Stimulated activated CD8-positive, alpha-beta memory T cell treated with anti-CD3 and anti-CD28 coated beads, Interleukin-12 subunit alpha, Interleukin-12 subunit beta, amount 100 ng/mL, for 4 hours (primary cell): ENCODE measurements at places on chromosomes 16 and 17.

GRCh38 chr17:77433385-77434135 lies 292.8 kb downstream of the SEC14L1 start:
- DNase-seq: no peak

GRCh38 chr16:12142157-12142556 lies 165.6 kb downstream of the SNX29 start:
- no peak for DNase-seq

DNA sequence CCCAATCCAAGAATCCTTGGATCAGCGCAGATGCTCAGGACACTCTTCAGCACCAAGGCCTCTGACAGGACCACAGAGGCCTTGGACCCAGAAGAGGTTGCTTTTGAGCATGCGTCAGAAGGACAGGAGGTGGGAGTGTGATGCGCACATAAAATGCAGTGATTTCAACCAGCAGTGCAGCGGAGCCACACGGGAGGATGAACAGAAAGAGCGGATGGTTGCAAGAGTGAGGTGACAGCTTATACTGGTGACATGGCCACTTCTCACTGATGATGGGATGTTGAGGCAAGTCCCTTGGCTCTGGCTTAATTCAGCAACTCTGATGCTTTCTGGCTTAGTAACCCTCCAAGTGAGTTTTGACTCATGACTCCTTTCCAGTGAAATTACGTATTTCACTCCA lies 25.2 kb upstream of the ERN1 start:
- DNase-seq: no peak

GRCh38 chr17:43597624-43598356 lies 51.6 kb upstream of the ETV4 start:
- DNase-seq: no peak

DNA sequence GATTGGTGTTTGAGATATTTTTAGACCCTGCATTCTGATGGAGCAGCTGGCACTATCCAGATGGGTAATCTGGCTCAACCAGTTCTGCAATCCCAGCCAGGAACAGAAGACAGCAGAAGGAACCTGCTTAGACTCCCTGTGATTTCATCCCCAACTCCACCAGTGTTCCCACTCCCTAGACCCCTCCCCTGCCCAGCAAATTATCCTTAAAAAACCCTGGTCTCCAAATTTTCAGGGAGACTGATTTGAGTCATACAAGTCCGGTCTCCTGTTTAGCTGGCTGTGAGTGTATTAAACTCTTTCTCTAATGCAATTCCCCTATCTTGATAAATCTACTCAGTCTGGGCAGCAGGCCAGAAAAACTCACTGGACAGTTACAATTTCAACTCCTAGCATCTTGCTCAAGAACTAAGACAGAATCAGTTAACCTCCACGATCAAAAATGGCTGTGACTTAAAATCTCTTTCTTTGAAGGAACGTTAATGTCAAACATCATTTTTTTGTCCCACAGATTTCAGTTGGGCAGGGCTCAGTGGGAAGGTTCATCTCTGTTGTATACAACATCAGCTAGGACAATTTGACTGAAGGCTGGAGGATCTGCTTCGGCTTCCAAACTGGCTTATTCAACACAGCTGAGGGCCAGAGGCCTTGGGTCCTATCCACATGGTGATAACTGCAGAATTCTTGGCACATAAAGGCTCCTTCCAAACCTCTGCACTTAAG lies 4.9 kb upstream of the RBL2 start:
- DNase-seq: no peak

- DNase-seq: no peak
Measured at GRCh38 chr16:88320947-88321634, 61.7 kb upstream of the ZNF469 start.

GRCh38 chr17:45357364-45357997 lies 40.7 kb upstream of the MAP3K14 start:
- no peak for DNase-seq

- DNase-seq: no peak
Measured at GRCh38 chr17:21014498-21014897, 28.3 kb downstream of the USP22 start.

DNA sequence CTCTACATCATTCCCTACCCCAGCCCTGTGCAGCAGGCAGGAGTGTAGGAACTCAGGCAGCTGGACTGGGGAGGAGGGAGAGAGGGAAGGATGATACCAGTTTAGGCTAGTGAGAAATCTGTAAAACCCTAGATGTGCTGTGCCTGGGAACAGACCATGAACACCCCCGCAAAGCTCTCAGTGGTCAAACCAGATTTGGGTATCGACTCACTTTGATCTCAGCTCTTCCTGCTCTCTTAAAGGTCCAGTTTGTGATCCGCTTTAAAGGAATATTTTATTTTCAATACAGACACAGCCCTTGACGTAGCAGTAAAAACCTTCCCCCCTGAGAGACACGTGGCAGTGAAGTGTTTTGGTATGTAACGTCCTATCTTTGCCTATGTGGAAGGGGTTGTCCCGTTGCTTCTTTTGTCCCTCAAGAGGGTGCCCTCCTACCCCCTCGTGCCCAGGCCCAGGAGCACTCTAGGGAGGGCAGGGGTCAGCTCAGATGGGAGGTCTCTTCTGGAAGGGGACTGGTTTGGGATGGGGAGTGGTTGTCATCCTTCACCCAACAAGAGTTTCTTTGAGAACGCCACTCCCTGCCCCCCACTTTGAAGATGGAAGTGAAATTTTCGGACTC lies 19.3 kb upstream of the TBX2 start:
- DNase-seq: no peak

GRCh38 chr16:70575376-70575775 lies 51.8 kb downstream of the SF3B3 start:
- DNase-seq: no peak

- peak; percentile 59 for DNase-seq
Measured at GRCh38 chr17:49696233-49696761, 11.5 kb downstream of the SLC35B1 start.

GRCh38 chr17:5220074-5220473 lies 14.6 kb downstream of the SCIMP start:
- DNase-seq: no peak

DNA sequence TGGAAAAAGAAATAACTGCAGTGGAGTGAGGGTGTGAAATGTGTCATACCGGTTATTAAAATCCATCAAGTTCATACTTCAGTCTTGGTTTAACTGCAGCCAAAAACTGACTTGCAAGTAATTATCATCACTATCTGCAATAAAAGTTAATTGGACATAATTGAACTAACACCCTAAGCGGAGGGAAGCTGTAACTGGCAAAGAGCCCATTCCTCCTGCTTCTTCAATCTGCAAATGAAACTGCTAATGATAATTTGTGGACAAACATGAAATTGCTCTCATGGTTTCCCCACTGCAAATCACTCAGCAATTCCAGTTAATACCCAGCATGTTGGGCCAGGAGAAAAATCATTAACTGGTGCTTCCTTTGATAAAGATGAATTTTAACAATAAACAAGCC lies 46.5 kb downstream of the FAM222B start:
- no peak for DNase-seq

- DNase-seq: no peak
Measured at GRCh38 chr16:48444574-48444973, 59.4 kb upstream of the SIAH1 start.

DNA sequence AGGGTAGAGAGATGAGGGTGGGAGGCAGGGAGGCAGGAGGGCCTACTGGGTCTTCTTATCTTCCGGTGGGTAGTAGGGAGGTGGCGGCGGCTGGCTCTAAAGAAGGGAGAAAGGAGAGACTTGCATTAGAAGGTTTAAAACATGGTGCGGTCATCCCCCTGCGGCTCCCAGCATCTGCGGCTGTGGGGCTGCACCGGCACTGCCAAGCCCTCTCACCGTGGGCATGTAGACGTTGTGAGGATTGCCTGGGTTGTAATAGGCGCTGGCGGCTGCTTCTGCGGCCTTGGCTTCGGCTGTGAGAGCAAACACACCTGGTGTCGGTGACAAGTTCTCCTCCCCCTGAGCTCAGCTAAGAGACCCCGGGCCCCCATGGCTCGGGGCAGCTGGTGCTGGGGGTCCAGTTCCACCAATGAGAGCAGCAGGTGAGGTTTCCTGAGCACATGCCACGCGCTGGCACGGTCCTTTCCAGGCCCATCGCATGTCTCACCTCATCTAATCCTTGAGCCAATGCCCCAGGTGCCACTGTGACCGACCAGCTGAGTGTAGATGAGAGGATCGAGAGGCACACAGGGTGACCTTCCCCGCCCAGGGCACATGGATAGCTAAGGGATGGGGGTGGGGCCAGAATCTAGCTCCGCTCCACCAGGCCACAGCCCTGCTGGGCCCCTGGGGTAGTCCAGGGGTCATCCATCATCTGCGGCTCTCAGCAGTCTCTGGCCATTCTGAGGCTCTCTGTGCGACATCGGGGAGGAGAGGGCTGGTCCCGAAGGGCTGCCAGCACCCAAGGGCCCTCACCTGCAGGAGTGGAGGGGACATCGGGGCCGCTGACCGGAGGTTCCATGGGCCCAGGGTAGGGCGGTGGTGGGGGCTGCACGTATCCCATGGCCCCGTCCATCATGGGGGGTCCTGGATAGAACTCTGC lies 2.7 kb upstream of the UNC13D start:
- no peak for DNase-seq

GRCh38 chr17:12310811-12311210 lies 290.1 kb downstream of the MAP2K4 start:
- DNase-seq: no peak

GRCh38 chr16:85243308-85243707 lies 131.0 kb upstream of the CIBAR2 start:
- no peak for DNase-seq
